ENCODE measurements at places on chromosomes 5 and 9.

- DNase-seq: no peak
These were observed 9.7 kb upstream of the WDR38 start for GRCh38 chr9:124843456-124844034.

- DNase-seq: no peak
These were observed 248.4 kb upstream of the RPS23 start for GRCh38 chr5:82526540-82526939.

GRCh38 chr5:128455841-128456361 lies 82.1 kb downstream of the FBN2 start:
- no peak for DNase-seq

- DNase-seq: no peak
These were observed 36.9 kb upstream of the TESK1 start for GRCh38 chr9:35568196-35568595.

DNA sequence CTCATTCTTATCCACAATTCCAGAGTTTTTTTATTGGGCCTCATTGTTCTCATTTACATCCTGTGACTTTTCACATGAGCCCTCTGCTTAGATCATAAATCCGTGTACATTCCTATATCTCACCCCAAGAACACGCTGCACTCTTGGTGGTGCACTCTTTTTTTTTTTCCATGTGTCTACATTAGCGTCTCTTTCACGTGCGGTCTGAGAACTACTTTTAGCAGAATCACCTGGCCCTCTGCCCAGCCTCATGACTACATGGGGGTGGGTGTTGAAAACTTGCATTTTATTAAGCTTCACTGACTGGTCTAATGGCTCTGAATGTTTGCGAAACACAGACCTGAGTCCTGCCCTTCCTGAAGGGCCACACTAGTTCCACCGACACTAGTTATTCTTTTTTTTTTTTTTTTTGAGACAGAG lies 18.6 kb downstream of the C9orf57 start:
- DNase-seq: peak; percentile 41

DNA sequence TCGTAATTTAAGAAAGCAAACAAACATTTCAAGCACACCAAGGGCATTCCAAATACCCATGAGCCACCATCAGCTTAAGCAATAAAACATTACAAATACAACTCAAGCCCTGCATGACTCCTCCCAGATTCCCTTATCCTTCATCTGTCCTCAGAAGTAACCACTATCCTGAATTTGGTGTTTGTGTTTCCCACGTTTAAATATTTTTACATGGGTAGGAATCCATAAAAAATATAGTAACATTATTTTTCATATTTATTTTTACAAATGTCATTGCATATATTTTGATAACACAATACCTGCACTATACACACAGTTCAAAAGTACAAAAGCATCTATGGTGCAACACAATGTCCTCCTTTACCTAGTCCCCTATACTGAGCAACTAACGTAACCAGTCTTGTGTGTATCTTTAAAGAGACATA lies 6.4 kb downstream of the PRKAA1 start:
- no peak for DNase-seq

DNA sequence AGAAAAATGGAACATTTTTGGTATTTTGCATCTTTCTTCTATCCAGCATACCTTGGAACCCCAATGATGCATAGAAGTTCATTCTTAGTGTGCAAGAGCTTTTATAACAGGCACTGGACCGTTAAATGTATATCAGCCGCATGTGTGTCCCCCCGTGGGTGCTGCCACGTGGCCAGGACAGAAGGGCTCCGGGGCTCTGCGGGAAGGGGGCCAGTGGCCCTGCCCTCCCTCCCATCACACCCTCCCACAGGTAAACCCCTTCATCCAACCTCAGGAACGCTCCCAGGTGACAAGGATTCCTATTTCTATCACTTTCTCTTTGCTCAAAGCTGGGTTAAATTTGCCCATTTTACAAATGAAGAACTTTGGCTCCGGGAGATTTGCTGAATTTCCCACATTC lies 393.4 kb upstream of the IRX4 start:
- DNase-seq: no peak

GRCh38 chr9:20981486-20981885 lies 50.0 kb downstream of the HACD4 start:
- no peak for DNase-seq

DNA sequence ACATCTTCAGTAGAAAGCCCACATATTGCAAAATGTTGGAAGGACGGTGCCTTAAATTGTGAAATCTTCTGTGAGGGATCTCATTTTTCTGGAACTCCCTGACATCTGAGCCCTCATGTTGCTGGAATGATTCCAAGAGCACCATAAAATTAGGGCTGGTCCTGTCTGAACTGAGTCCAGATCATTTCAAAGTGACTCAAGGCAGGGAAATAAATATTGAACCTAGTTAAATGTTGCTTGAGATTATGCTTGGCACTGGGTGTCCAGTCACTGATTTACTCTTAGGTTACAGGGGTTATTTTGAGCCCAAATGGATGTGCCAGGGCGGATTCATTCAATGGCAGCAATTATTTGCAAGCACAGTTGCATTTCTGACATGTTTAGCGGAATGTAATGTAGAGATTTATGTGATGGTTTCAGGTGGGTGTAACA lies 437.0 kb downstream of the PIK3R1 start:
- DNase-seq: no peak

GRCh38 chr5:92864591-92864990 lies 716.4 kb downstream of the NR2F1-AS1 start:
- no peak for DNase-seq

DNA sequence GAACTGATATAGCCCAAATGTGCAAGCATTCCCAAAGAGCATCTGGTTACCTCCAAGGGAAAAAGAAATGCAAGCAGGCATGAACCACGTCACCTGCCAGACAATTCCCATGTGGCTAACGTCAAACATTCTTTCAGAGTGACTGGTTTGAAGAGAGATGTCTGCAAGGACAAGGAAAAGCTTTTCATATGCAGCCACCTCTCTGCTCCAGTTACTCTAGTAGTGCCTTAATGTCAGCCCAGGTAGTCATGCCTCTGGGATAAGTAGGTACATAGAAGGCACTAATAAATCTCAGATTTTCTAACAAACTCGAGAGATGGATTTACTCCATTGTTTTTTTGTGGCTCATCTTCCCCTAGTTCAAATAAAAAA lies 96.8 kb upstream of the IFNK start:
- DNase-seq: no peak

GRCh38 chr9:38652044-38652443 lies 31.6 kb upstream of the ANKRD18A start:
- no peak for DNase-seq

DNA sequence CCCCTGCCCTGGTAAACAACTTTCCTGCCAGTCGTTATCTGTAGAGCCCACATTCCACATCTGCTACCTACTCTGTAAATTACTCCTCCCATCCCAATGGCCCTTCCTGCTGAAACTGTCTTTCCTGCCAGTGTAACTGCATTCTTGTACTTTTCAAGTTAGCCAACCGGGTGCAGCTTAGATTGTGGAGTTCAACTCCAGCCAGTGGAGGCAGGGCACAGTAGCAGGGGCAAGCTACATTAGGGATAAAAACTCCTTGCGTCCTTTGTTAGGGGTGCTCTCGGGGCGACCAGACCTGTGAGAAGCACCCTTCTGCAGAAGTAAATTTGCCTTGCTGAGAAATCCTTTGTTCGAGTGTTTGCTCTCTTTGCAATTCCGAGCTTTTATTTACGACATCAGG lies 639.0 kb upstream of the TYRP1 start:
- no peak for DNase-seq

DNA sequence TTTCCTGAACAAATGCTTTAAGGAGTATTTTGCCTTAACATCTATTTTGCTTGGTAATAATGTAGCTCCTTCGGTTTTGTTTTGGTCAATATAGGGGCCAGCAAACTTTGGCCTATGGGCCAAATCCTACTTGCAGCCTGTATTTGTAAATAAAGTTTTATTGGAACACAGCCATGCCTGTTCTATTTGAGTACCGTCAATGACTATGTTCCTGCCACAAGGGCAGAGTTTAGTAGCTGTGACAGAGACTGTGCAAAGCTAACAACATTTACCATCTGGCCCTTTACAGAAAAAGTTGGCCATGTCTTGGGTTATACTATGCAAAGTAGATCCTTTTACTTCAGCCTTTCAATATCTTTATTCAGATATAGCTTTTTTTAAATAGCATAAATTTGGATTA lies 113.4 kb downstream of the NR3C1 start:
- no peak for DNase-seq

GRCh38 chr5:128228008-128228407 lies 144.4 kb downstream of the SLC12A2 start:
- no peak for DNase-seq

DNA sequence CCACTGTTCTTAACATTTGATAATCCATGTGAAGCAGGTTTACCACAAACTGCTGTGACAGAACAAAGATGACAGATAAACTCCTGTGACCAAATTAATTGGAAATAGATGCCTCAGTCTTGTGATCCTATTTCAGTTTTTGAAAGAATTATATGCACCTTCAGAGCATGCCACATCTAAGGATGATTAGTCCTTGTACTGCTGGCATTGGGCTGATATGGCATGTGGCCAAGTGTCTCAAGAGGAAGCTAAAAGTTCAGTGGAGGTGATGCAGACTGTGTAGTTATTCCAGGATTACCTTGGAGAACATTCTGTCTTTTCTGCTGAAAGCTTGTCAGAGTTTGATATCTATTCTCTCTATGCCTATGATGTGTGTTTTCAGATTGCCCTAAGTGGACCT lies 314.4 kb upstream of the EFNA5 start:
- no peak for DNase-seq

DNA sequence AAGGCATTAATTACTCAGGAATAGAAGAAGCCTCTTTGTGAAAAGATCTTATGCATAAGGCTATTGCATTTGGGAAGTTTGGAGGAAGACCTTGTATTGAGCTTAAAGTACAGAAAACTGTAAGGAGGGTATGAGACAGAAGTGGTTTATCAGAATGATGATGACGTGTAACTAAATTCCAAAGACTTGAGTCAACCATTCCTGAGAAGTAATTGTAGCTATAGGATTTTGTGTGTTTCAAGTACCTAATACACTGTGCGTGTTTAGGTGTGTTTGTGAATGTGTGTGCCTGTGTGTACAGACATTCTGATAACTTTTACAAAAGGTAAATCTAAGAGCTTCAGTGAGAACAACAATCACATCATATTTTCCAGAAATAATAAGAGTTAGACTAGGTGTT lies 46.5 kb upstream of the IRX2 start:
- no peak for DNase-seq

DNA sequence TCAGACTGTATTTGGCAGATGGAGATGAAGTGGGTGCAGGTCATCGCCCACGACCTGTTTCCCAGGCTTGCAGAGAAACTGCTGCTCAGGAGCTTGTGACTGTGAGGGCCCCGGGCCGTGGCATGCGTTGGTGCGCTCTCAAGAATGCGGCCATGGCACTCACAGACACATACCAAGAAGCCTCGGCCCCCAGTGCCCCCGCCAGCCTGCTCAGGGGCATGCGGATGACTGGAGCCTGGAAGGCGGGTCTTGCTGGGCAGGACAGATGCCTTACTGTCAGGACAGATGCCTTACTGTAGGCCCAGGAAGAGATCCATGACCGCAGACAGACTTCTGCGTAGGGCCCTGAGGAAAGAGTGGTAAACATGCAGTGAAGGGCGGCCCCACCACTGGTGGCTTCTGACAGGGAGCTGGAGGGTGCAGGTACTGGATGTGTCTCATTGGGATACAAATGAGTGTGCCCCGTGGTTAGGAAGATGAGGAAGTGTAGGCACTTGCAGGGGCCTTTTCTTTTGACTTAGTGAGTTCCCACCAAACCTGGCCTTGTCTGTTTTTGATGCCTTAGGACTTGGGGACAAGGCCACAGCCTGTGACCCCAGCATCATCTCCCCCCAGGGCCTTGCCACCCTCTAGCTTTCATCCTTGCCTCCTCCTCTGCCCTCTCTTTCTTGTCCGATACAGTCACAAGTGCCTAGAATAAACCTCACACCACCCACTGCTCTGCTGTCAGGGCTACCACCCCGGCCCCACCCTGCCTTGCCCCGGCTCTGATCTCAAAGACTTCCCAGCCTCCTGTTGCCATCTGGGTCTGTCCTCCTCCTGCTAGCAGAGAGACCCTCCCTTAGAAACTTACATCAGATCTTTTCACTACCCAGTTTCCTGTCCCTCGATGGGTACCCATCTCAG lies 68.8 kb upstream of the ABL1 start:
- no peak for DNase-seq

DNA sequence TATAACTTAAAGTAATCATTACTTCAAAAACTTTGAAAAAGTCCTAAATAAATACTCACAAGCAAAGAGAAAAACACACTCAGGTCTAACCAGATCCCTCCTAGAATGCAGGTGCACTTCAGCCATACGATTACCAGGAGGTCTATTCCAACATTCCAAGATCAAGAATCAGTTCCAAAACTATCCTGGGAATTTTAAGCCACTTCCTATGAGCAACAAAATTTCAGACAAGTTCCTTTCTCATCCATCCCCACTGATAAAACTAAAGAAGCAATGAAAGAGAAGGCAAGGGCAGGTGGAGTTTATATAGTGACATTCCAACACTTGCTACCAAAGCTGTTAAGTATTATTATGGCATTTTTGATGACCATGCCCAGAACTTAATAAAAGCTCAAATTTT lies 29.6 kb downstream of the MLLT3 start:
- DNase-seq: no peak

- no peak for DNase-seq
These were observed 59.4 kb upstream of the ICE1 start for GRCh38 chr5:5363045-5363444.

- DNase-seq: peak; percentile 91
These were observed 85.9 kb downstream of the SETX start for GRCh38 chr9:132268725-132269352.

- DNase-seq: no peak
These were observed 3.2 kb downstream of the SH3PXD2B start for GRCh38 chr5:172450861-172451695.

DNA sequence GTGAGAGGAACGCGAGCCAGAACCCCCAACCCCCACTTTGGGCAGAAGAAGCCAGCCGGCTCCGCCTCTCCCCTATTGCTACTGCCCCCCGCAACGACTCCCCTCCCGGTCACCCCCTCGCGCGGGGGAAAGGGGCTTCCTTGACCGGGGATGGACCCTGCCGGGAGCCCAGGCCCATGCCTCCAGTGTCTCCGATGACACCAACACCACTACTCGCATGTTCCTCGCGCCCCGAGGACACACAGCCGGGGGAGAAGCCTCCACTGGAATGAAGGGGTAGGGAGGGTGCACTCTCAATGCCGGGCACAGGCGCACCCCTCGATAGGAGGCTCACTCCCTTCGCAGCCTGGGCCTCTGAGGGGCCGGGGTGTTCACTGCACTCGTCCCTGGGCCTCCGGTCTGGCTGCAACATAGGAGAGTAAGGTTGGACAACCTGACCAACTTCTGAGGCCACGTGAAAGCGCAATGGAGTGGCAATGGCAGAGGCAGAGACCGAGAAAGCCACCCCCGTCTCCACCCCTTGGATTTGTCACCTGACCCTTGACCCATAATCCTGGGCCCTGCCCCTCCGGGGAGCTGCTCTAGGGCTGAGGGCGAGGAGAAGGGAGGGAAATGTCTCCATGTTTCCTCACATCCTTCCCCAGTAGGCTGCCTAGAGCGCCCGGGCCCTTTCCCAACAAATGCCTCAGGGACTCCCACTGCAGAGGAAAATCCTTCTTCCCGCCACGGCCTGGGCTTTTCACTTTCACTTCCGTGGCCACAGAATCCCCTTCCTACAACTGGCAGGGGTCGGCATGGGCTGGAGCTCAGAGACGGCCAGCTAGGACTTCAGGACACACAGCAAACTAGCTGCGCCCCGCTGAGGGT lies 1.1 kb upstream of the CNTFR start:
- DNase-seq: no peak

All from brain (organoid and tissue), 16 donors.